Mammary epithelial cell (primary cell): ENCODE measurements at places on chromosomes 4 and X. TPM values are rescaled to one million over a fixed set of nuclear protein-coding genes. Genes with fewer than 3 reads are reported as not detected.

DNA sequence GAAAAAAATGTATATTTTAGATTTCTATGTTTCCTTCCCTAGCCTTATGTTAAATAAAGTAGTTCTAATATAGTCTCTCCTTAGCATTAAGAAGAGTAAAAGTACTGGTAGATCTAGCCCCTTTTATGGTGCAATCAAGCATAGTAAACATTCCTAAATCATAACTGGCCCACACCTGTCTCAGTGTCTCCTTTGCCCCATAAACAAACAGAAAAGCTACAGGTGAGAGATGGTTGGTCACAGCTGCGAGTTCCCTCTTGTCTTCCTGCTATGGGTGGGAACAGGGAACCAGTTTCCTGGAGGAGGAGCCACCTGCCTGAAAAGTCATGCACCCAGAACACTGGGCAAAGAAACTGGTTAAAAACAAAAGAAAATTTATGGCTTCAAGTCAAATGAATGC is 16.6 kb downstream of the SOWAHB start:
- DNase-seq, result peak; percentile 71

DNA sequence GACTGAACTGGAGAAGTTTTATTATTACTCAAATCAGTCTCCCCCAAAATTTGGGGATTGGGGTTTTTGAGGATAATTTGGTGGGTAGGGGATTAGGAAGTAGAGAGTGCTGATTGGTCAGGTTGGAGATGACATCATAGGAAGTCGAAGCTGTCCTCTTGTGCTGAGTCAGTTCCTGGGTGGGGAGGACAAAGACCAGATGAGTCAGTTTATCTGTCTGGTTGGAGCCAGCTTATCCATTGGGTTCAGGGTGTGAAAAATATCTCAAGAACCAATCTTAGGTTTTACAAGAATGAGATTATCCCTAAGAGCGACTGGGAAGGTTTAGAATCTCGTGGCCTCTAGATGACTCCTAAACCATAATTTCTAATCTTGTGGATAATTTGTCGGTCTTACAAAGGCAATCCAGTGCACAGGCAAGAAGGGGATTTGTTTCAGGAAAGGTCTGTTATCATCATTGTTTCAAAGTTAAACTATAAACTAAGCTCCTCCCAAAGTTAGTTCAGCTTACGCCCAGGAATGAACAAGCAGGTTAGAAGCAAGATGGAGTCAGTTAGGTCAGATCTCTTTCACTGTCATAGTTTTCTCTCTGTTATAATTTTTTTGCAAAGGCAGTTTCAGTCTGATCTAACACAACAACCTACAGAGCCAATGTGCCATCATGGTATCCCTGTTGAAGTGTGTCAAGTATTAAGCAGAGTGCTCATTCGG is 274.5 kb downstream of the SLC7A11 start:
- peak; percentile 21 for DNase-seq

The BEX2 gene
- polyA plus RNA-seq, result 4.7 TPM

The RHOXF2B gene
- not detected for polyA plus RNA-seq

- DNase-seq, result no peak
Observed at GRCh38 chr4:159382856-159383561, 280.1 kb downstream of the RAPGEF2 start.

GRCh38 chr4:38764277-38764676 is 18.5 kb downstream of the TLR10 start:
- DNase-seq, result no peak

DNA sequence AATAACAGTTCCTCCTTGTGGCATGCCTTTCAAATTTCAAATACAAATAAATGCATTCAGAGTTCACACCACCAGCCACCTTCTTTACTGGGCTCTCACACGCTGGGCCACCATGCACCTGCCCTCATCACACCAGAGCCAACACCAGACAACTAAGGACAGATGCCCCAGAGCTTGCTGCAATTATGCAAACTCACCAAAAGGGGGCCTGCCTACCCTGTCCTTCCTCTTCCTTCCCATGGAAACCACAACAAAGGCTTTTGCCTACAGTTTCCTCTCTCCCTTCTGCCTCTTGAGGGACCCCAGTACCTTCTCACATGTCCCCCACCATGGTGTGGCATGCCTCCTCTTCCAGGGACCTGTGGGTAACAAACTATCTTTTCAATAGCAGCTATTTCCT is 1333.9 kb upstream of the TENM3 start:
- DNase-seq, result peak; percentile 40

DNA sequence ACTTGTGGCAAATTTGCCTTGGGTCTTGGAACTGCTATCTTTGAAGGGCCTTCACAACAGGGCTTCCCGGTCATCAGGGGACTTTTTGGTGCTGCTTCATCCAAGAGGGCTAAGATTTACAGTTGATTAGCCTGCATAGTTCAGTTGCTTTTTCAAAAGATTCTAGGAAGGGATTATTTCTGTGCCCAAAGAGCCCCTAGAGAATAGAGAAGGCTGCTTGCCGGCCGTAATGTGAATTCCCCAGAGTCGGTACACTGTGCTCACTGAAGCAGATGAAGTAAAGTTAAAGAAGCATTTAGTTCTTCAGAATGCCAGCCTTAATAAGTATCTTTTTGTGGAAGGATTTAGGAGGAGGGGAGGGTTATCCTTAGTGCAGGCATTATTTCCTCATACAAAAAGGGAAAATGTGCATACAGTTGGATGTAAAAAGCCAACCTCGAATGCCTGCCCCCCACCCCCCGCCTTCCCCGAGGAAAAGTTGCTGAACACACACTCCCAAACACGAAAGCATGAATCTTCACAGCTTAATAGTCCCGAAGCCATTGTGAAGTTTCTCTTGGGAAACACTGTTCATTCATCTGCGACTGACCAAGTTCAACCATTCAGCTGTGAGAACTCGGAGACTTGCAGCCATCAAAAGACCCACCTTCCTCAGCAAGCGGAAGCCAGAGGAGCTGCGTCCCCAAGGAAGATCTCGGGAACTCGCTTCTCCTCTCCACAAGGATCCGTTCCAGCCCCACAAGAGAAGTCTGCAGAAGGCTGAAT is 47.6 kb downstream of the ANOS1 start:
- no peak for DNase-seq

DNA sequence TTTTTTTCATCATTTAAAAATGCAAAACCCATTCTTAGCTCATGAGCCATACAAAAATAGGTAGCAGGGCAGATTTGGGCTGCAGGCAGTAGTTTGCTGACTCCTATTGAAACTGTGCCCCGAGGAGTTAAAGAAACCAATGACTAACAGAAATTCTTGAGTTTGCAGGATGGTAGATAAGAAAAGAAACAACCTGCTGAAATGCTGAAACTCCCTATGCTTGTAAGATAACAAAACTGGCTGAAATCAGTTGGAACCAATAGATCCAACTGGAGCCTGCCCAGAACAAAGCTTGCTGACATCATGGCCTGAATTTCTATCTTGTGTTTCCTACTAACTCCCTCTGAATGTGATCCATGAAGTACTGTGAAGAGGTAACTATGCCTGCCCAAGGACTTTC is 68.6 kb downstream of the ANOS1 start:
- DNase-seq, result peak; percentile 8

DNA sequence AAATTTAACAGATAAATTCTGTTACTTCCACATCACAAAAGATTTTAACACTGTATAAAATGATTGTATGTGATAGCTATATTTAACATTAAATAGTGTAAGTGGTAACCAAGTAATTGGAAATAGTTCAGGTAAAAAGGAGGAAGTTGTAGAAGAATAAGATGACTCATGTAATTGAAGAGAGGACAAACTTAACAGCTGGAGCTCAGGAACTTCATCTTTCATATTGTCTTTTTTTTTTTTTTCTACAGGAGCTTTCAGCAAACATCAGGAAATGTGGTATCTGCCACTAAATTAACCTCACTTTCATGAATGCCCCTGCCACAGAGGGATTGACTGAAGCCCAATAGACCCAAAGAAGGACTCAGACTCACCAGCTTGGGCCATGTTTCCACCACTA is 188.4 kb upstream of the VEGFC start:
- peak; percentile 8 for DNase-seq

GRCh38 chr4:21885241-21885640 is 63.3 kb downstream of the KCNIP4 start:
- DNase-seq, result peak; percentile 41

DNA sequence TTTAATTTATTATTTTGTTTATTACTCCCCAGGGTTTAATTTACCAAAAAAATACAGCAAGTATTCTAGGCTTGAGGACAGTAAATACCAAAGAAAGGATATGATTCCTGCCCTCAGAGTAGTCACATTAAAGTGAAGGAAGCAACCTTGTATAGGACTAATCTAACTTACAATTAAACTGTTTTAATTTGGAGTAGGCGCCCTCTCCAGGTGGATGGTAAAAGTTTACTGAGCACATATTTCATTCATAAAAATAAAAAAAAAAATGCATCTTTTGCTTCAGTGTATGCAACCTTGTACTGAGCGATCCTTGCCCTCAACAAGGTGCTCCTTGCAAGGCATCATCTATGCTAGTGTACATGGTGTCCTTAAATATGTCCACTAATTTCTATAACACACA is 72.0 kb upstream of the MAGEB16 start:
- DNase-seq, result peak; percentile 9

The PAGE2B gene
- not detected for polyA plus RNA-seq

The VCX3B gene
- not detected for polyA plus RNA-seq

DNA sequence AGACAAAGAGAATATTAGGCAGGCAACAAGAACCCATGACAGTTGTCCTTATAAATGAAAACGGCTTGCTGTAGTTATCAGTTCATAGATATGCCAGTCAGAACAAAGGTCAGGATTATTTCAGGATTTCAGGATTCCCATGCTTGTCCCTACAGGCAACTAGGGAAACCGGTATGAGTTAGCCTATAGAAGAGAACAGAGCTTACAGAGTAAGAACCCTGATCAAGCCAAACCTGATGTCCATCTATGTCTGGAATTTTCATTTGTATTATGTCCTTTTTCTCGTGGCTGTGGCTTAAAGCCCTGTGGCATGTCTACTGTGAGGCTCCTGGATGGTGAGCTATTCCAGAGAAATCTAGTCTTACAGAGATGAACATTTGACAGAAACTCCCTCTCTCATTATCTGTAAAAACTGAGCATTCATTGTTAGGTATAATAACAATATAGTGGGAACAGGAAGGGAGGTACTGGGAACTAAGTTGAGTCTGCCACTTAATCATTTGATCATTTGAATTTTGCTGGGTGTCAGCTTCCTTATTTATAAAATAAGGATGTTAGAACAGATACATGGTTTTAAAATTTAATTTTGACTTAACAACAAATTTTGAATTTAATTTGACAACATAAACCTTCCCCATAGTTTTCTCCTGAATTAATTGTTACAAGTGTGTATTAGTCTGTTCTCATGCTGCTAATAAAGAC is 129.5 kb upstream of the KLF3 start:
- DNase-seq, result no peak

GRCh38 chr4:148030193-148030873 is 298.4 kb downstream of the ARHGAP10 start:
- DNase-seq, result no peak

GRCh38 chr4:140049849-140050637 is 103.9 kb downstream of the MAML3 start:
- DNase-seq, result no peak

The MAD2L1 gene
- polyA plus RNA-seq, result 38.3 TPM

The KIAA1210 gene
- not detected for polyA plus RNA-seq

DNA sequence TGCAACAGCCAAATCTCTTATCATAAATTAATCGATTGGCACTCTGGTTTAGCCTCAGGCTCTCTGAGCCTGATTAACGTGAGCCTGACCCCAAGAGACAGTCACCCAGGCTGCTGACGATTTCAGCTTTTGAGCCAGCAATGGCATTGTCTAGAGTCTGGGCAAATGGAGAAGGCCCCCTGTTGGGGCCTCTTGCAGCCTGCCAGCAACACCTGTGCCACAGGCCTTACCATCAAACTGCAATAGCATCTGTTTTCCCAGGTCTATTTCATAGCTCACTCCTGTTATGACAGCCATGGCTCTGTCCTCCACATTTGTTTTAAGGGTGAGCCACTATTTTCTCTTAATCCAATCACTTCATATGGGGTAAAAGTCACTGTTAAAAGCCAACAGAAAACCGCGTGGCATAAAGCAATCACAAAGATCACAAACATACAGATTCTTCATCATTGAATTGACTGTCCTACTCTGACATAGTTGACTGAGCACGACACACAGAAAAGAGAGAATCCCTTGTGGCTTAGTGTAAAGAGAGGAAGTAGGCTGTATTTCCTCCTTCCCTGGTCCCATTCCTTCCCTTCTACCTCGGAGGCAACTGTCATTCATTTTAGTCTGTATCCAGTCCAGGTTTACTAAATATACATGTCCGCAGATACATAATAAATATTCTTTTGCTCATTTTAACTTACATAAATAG is 47.8 kb downstream of the SLC9A7 start:
- no peak for DNase-seq

- peak; percentile 0 for DNase-seq
Observed at GRCh38 chr4:23614284-23614892, 275.5 kb downstream of the PPARGC1A start.

The GAB1 gene
- 9.1 TPM for polyA plus RNA-seq

GRCh38 chrX:145190801-145191389 is 56.4 kb upstream of the SPANXN1 start:
- peak; percentile 12 for DNase-seq

GRCh38 chrX:25067271-25068172 is 51.8 kb upstream of the ARX start:
- no peak for DNase-seq

The HPGD gene
- 0.06 TPM for polyA plus RNA-seq

DNA sequence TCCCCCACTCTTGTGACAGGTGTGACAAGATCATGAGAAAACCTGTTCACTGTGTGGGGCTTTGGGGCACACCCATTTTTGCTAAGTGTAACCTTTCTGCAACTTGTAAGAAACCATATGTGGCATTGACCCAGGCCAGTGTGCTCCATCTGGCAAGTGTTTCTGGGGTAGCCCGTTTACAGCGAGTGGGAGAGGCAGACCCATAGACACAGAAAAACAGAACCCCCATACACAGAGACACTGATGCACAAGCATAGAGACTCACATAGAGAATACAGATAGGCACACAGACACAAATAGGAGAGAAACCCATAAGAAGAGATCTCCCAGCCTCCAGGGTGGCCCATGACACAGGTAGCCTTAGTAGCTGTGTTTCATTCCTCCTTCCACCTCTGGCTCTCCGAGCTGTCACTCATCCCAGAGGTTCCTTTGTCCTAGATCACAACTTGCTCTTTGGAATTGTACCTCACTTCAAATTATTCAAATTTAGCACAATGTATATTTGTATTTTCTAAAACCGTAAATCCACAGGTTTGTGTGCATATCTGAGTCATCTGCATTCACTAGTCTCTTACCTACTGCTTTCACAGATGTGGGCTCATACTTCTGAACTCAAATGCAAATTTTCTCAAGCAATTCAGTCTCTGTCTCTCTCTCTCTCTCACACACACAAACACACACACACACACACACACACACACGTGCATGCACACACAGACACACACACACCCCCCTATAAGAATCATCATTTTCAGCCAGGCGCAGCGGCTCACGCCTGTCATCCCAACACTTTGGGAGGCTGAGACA is 114.4 kb downstream of the SH3KBP1 start:
- no peak for DNase-seq

The SPATA18 gene
- polyA plus RNA-seq, result 12.1 TPM

GRCh38 chr4:59553063-59553720 is 1646.9 kb upstream of the ADGRL3 start:
- DNase-seq, result peak; percentile 7

DNA sequence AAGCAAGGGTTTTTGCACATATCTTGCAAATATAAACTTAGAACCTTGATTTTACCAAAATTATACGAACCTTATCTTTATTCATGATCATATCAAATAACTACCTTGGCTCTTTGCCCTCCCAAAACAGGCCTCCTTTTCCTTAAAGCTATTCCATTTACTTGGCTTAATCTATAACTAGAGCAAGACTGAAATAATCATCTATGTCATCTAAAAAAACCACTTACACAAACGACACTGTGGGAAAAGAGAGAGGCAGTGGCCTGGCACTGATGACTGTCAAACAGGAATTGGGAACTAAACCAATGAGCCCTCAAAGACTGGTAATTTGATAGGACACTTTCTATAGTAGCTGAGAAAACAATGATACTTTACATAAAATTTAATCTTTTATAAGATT is 11.7 kb upstream of the PTPN13 start:
- DNase-seq, result peak; percentile 40
